ENCODE measurements at places on chromosomes 6 and 20. TPM values are rescaled to one million over a fixed set of nuclear protein-coding genes. Genes with fewer than 3 reads are reported as not detected.

DNA sequence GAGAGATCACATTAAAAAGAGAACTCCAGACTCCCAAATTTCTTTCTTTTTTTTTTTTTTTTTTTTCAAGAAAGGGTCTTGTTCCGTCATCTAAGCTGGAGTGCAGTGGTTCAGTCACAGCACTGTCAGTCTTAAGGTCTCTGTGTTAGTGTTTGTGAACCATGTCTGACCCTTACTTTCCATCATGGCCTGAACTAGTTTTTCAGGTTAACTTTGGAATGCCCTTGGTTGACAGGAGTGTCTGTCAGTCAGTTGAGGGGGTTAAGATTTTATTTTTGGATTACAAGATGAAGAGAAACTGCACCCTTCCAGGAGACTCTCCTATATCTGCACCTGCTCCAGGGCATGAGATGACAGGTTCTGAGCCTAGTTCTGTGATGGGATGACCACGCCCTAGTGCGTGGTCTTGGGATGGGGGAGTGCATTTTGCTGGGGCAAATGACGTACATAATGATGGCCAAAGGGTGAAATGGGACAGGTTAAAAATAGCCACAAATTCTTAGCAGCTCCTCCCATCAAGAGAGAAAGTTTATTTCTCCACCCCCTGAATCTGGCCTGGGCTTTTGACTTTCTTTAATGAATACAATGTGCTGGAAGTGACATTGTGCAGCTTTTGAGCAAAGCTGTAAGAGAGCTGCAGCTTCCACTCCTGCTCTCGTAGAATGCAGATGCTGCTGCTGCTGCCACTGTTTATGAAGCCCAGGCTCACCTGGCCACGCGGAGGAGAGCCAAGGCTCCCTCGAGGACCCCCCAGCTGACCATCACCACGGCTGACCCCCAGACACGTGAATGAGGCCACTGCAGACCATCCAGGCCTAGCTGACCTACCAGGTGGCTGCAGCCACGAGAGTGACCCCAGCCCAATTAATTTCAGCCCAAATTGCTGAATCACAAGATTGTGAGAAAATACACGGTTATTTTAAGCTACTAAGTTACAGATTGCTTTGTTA, 29.7 kb upstream of the FAM50B start:
- DNase-seq: no peak

DNA sequence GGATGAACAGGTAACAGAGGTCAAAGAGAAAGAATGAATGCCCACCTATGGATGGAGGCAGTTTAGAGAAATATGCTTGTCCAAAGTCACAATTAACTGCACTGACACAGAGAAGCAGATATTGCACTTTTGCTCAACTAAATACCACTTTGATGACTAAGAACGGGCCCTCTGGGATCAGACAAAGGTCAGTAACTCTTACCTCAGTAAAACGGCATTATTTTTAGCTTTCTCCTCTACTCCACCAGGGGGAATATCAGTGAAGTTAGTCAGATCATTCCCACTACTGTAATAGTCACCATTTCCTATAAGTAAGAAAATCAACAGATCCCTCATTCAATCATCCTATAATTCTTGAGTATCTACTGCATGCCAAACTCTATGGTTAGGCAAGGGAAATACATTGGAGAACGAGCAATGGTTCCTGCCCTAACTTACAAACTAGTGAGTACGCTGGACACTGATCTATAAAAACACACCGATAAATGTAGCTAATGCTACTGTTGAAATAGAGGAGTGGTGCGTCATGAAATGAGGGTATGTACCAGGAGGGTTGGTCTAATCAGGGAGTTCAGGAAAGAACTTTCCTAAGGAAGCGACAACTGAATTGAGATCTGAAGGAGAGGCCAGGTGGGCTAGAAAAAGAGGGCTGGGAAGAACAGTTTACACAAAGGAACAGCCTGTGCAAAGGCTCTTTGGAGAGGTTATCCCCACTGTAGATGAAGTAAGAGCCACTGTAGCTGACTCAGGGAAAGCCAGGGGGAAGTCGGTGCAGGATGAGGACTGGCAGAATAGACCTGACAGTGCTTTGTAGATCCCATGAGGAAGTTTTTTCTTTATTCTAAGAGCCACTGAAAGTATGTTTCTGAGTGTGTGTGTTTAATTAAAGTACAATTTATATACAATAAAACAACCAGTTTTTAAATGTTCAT, 9.2 kb downstream of the ECI2 start:
- DNase-seq: no peak

FOXQ1 gene
- total RNA-seq: not detected

LPA gene
- not detected for total RNA-seq

CHD6 gene
- 27.3 TPM for total RNA-seq

DNA sequence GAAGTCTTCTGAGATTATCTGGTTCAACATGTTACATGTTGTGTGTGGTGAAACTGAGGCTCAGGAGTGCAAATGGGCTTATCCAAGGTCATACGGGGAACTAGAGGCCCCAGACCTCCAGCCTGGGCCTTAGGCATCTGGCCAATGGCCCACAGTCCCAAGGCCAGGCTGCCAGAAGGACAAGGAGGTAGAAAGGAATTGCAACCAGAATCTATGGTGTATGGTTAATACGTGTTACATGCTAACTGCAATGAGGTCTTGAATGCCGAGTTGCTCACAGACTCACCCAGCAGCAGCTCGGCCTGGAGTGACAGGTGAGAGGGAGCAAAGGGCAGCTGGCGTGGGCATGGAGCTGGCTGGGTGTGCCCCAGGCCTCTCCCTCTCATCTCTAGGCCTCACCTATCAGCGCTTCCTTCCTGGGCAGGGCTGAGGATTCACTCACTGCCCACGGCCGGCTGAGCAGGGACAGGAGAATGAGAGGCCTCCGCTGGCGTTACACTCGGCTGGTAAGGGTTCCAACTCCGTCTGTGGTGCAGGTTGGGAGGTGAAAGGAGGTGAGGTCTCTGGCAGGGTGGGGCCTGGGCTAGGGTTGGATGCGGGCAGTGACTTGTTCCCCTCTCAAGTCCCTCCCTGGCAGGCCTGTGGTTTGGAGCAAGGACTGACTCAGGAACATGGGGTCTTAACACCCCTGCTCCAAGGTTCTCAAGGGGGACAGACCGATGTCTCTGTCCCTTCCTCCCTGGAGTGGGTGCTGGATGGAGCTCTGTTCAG, at the start of gene TLDC2:
Gene TLDC2, plus strand, starts transcription at position 437 of the 771 bp plus-strand sequence. Its CDS starts 37 bp downstream, at position 474.
- DNase-seq: peak; percentile 91

- DNase-seq: no peak
Observed at GRCh38 chr6:42406306-42407280, 45.1 kb downstream of the TRERF1 start.

DNA sequence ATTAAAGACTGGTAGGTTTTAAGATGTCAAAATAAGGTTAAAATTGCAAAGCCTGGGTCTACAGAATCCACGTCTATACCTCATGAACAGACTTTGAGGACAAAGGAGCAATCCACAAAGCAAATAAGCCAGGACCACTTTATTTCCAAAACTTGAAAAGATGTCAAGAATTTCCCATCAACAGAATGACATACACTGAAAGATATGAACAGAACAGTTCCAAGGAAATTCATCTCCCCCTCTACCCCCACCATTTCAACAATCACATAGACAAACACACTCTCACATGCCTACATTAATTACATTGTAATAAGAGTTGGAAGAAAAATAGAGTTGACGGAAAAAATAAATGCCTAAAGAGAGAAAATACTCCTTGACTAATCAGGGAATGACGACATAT, 45.2 kb upstream of the NHSL1 start:
- DNase-seq: no peak

GRCh38 chr6:160853946-160854345, 137.6 kb upstream of the MAP3K4 start:
- DNase-seq: no peak

PDE7B gene
- 2.1 TPM for total RNA-seq

Measured in transverse colon (tissue), 4 donors.